AML-193 (cell line): ENCODE measurements at places on chromosomes 2 and 18.
A peak's percentile ranks its signal among the peaks of the same experiment; 100 is the strongest.

GRCh38 chr18:46070815-46071652 lies 1.0 kb downstream of the PSTPIP2 start:
- peak; percentile 81 for DNase-seq

GRCh38 chr2:223613017-223613950 lies 11.1 kb upstream of the SCG2 start:
- no peak for DNase-seq

DNA sequence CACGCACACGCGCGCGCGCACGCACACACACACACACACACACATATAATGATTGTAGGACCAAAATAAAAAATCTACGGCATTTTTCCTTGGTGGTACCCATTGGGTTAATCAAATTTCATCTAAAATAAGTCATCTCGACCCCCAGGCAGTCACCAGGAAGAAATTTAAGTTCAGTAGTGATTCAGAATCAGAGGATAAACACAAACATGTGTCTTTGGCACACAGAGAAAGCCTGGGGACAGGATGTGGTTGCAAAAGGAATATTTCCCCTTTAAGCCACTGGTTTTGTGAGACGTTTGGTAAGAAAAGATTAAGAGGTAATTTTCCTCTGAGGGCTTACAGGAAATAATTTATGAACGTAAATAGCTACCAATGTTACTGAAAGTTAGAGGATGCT lies 171.6 kb upstream of the PIEZO2 start:
- DNase-seq = no peak

GRCh38 chr2:229445019-229445418 lies 173.9 kb upstream of the PID1 start:
- no peak for DNase-seq

DNA sequence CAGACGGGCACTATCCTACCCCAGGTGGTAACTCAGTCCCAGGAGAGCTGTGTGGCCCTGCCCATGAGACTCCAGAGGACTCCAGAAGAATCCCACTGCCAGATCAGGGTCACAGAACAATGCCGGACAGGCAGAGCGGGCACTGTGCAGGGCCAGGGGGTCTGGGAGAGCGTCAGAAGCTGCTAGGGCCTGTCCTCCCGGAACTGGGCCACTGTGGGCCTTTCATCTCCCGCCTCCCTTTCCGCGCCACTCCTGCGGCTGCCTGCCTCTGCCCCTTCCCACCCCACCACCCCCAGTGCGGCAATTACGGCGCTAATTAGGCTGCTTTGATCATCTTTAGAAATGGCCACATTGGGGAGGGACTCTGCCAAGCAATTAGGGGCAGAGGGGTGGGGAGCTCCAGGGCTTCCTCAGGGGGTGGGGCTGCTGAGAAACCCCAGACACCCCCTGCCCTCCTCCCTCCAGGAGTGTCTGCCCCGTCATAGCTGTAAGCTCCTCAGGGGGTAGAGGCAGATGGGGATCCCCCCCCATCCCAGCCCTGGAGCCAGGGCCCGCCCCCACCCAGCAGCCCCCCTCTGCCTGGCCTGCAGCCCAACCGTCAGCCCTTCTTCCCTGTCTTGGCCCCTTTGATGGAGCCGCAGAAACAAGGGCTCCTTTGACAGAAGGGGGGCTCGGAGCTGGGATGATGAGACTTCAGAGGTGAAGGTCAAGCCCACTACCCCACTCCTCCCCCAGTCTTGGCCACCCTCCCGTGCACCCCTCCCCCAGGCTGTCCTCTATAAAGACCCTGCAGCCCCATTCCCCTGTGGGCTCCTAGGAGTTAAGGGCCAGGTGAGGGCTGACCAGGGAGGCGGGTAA lies at the start of gene PRSS56:
PRSS56 (plus strand) TSS at position 808 of the 858 bp plus-strand sequence. CDS start 211 bp downstream, outside the sequence.
- DNase-seq = no peak

DNA sequence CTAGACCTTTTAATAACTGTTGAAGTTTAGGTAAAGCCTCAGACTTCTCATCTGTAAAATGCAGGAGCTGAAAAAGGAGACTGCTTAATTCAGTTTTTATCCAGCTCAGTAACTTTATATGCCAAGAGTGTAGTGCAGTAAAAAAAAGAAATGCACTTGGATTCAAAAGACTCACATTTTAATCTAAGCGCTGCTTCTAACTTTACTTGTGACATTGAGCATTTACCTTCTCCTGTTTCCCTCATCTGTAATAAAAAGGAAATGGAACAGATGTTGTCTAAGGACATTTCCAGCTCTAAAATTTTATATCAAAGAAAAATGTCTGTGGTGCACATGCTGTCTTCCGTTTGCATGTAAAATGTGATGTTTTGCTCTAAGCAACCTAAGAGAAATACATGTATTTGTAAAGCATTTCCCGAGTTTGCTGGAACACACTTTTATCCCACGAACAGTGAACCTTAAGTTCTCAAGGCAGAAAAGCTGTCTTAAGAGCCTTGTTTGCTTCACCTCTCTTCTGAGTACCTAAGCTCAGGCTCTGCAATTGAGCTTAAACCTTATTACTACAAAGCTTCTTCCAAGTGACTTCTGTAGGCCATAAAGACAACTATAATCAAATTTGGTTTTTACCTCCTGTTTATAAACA lies 24.2 kb upstream of the TANK start:
- no peak for DNase-seq

DNA sequence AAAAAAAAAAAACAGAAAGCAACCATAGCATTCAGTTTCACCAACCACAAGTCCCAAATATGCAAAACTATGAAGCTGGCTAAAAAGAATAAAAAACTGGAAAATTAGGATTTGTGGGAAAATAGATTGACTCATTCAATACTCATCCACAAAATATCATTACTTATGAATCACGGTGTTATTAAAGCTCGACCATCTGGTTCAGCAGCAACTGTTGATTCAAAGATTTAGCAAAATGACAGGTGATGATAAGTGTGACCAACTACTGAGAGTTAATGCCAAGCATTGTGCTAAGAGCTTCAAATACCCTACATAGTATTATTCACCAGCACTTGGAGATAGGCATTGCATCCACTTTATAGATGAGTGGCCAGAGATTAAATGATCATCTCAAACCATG lies 26.2 kb upstream of the XDH start:
- no peak for DNase-seq

DNA sequence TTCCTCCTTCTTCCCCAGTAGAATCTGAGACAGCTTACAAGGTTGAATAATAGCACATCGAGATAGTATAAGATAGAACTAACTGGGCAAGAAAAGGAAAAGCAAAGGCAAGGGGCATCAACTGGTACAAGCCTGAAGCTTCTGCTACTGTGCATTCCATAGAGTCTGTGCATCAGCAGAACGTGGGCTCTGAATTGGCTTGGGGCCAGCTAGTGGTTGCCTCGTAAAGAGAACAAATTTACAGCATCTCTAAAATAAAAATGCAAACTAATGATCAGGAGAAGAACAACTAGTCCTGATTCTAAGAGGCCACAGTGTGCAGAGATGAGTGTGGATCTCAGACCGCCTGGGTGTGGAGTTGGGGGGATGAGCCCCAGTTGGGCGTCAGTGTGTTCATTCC lies 36.6 kb downstream of the UPP2 start:
- no peak for DNase-seq

DNA sequence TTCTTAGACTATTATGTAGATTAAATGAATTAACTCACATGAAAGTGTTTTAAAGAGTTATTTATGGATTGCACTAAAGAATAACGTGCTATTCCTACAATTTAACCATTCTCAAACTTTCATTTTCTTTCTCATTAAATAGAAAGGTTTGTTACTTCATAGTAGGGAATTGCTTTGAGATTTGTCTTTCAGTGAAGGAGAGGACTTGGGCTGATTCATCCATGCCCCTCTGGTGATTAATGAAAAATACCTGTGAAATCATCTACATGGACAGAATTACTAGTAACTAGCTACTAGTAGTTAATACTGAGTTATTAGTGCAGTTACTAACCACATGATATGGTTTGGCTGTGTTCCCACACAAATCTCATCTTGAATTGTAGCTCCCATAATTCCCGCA lies 275.8 kb upstream of the CDH20 start:
- no peak for DNase-seq

DNA sequence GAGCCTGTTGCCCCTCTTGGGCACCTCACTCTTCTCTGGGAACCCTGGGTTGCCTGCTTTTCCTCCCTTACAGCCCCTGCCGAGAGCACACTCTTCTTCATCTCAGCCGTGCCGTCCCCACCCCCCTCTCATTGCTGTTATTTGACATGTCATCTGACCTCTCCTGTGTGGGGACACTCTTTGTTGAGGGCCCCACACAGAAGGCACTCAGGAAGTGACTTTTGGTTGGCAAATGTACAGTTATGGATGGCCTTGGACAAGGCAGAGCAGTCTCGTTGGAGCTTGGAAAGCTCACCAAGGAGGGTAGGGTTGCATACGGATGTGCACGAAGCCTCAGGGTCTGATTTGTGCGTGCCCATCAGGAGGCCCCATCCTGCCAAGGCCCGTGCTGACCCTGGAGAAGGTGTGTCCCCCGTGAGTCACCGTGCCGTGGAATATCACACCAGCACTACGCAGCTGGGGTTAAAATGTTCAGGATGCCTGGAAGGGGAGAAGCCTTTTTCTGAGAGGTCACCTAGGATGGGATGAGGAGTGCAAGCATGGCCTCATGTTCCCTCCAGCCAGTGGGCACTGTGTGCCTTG lies 93.9 kb downstream of the CTIF start:
- DNase-seq = no peak

GRCh38 chr2:233114421-233114861 lies 54.3 kb downstream of the INPP5D start:
- DNase-seq = no peak

DNA sequence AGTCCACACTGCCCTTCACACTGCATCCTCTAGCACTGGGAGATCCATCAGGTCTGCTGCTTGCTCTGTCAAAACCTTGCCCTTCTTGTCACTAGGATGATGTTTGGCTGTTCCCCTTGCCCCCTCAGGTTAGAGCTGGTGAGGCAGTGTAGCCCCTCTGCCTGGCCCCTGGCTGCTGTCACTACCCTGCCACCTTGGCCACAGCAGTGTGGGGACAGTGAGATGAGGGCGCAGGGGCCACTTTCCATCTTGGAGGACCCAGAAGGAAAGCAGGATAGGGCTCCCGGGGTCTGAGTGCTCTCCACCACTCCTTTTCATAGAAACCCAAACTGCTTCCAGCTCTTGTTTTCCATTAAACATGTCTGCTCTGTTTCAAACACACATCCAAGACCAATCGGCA lies 19.9 kb downstream of the THSD7B start:
- no peak for DNase-seq
